ENCODE measurements at places on chromosomes 3 and 15.

DNA sequence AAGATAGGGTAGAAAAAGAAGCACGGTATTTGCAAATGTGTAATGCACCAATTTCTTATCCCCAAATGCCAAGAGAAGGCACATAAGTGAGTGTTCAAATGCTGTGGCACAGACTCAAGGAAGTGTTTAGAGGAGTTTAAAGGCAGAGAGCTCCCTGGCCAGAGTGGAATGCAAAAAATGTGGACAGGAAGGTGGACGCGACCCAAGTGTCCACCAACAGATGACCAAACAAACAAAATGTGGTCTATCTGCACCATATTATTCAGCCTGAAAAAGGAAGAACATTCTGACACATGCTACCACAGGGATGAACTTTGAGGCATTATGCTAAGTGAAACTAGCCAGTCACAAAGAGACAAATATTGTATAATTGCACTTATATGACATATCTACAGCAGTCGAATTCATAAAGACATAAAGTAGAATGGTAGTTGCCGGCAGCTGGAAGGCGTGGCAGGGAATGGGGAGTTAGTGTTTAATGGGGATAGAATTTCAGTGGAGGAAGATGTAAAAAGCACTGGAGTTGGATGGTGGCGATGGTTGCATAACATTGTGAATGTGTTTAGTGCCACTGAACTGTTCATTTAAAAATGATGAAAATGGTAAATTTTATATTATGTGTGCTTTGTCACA is 126.6 kb downstream of the SRGAP3 start:
- DNase-seq: no peak

DNA sequence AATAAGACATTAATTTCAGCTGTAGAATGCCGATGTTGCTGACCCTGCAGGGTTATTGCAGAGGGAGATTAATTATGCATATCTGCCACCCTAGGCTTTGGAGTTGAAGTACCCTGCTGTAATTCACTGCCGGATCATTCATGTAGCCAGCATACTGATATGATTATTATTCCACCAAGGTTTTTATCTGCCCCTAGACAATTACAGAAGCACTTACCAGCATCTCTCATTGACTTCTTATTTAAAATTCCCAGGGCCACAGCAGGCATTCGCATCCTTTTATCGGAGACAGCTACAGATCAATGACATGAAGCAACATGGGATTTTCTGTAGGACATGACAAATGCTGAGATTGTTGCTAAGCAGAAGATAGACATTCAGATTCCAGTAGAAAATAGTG is 31.3 kb downstream of the IL1RAP start:
- no peak for DNase-seq

DNA sequence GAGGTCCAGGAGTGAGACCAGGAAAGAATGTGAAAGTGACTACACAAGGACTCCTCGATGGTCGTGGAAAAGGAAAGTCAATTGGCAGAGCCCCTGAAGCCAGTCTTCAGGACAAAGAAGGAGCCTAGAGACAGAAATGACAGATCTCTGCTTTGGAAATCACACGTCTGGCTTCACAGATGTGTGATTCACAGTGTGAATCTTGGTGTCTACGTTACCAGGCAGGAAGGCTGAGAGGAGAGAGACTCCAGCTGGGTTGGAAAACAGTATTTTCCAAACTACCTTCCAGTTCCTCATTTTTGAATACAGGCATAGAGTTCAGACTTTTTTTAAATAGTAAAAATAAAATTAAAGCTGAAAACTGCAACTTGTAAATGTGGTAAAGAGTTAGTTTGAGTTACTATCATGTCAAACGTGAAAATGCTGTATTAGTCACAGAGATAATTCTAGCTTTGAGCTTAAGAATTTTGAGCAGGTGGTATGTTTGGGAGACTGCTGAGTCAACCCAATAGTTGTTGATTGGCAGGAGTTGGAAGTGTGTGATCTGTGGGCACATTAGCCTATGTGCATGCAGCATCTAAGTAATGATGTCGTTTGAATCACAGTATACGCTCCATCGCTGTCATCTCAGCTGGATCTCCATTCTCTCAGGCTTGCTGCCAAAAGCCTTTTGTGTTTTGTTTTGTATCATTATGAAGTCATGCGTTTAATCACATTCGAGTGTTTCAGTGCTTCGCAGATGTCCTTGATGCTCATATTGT is 6.0 kb downstream of the CCR2 start:
- DNase-seq: peak; percentile 71

DNA sequence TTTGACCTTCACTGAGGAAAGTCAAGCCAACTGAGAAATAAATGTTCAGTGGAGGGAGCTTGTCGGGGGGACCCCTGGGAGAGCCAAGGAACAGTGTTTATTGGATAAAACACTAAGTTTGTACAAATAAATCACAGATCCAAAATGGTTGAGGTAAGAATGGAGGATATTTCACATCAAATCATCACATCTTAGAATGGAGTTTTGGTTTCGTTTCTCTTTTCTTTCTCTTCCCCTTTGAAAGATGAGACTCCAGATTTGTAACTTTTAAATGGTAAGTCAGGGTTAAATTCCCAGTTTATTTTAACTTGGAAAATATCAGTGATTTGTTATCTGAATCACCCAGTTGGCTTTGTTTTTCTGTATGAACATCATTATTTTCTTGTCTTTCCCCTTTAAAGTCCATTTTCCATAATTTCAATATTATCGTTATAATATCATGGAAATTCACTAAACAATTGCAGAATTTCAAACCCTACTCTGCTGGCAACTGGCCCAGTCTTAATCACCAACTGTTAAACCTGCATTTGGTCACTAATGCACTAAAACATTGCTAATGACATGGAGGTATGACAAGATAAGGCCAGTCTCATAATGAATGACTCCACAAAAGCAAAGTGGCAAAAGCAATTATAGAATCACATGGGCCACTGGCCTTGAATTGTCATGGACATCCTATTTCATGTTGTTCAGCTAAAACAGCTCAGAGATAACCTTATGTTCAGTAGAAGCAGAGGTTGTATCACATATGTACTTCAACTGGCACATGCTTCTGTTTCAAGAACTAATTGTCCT is 295.1 kb downstream of the SHOX2 start:
- DNase-seq: no peak

- DNase-seq: no peak
Observed at GRCh38 chr3:154919226-154919625, 160.9 kb upstream of the MME start.

DNA sequence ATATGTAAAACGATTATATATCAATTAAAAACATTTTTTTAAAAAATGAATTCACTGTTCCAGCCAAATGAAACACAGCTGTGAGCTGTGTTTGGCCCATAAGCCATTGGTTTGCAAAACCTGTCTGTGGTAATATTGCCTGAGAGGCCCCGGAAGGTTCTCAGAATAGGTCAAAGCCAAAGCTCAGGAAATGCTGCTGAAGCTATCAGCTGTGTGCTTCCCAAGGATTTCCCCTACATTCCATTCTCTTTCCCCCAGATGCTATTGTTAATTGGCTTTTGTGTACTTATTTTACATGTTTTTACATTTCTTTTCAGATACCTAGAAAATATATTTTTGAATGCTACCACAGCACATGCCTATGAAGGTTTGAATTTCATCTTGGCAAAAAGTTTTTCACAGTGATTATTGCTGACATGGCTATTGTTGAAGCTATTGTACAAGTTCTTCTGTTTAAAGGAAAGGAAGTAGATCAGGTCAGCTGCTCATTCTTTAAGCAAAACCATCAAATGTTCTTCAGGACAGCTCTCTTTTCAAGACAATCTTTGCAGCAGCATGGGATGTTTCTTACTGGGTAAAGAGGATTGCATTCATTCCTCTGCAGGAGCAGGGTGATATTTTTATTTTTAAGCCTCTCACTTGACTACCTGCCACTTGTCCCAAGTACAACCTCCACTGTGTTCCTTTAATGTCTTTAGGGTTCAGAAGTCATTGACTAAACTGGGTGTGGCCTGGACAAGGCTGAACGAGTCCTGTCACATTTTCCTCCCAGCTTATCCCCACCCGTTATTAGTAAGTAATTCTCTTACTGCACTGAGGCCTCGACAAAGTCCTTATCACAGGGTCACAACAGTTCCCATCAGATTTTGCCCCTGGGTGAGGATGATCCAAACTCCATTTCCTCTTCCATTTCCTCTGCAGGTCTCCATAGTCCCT is 26.3 kb upstream of the BNC1 start:
- DNase-seq: no peak

DNA sequence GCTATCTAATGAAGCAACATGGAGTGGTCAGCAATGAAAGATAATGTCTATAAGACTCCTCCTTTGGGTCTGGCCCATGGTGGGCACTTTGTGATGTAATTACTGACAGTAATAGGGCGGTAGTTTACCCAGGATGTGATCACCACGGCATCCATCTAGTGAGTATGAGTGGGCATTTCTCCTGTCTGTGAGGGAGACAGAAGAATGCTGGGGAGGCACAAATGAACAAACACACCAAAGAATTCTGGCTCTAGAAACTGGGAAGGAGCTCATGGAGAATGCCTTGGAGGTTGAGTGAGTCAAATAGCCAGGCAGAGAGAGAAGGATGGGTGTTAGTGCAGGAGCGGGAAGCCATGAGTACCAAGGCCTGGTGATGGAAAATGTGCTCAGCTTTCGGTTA is 217.5 kb downstream of the WNT5A start:
- no peak for DNase-seq

Measured in NCI-H2081 (cell line).